Right ventricle myocardium superior (tissue), 1 donor: ENCODE measurements at places on chromosomes 7 and 10. TPM values are rescaled to one million over a fixed set of nuclear protein-coding genes. Genes with fewer than 3 reads are reported as not detected.

Gene SORBS1
- 697 TPM for total RNA-seq

Gene TRIM50
- total RNA-seq = 0.51 TPM

Gene STN1
- 29.7 TPM for total RNA-seq

Gene TSPAN15
- total RNA-seq = 9.5 TPM

Gene VWDE
- total RNA-seq = not detected

Gene ANKRD61
- not detected for total RNA-seq

Gene EPDR1
- total RNA-seq = 49.1 TPM

Gene LRIT1
- 0.13 TPM for total RNA-seq

Gene OR13A1
- not detected for total RNA-seq

Gene TMEM270
- not detected for total RNA-seq

Gene FXYD4
- total RNA-seq = not detected

Gene KCNMA1
- total RNA-seq = 2.0 TPM

Gene MEIG1
- total RNA-seq = not detected

Gene EEPD1
- 10.0 TPM for total RNA-seq

Gene TAS2R3
- total RNA-seq = 0.32 TPM

Gene HMX3
- total RNA-seq = not detected

Gene WDR91
- 5.1 TPM for total RNA-seq

Gene SPDYE2
- total RNA-seq = not detected

Gene AKR1B15
- total RNA-seq = not detected

Gene VSTM2A
- total RNA-seq = not detected

Gene CCL24
- not detected for total RNA-seq

Gene PON2
- total RNA-seq = 38.9 TPM

Gene PSD
- 0.89 TPM for total RNA-seq

Gene SRGN
- 37.5 TPM for total RNA-seq

Gene C7orf33
- not detected for total RNA-seq

Gene MYOZ1
- 0.38 TPM for total RNA-seq

Gene AKR1C3
- total RNA-seq = 30.3 TPM

Gene MXI1
- 75.2 TPM for total RNA-seq

Gene IGFBP3
- total RNA-seq = 52.3 TPM

Gene VWC2
- total RNA-seq = 7.7 TPM

Gene PHYHIPL
- not detected for total RNA-seq

Gene LAMTOR4
- 121 TPM for total RNA-seq

Gene RALA
- 38.0 TPM for total RNA-seq

Gene MASTL
- 1.6 TPM for total RNA-seq

Gene WDR86
- 0.48 TPM for total RNA-seq

Gene CXCL12
- 117 TPM for total RNA-seq

Gene SEPTIN14
- total RNA-seq = not detected

Gene SPAM1
- total RNA-seq = not detected

Gene PRKAR1B
- total RNA-seq = 16.5 TPM

Gene ASAH2
- total RNA-seq = 2.9 TPM

Gene CPA2
- not detected for total RNA-seq
